Activated naive CD4-positive, alpha-beta T cell treated with Interleukin-2 at 50 U/mL for 16 hours (primary cell): ENCODE measurements at places on chromosomes 11 and 22.
A peak's percentile ranks its signal among the peaks of the same experiment; 100 is the strongest.

GRCh38 chr11:103947546-103947919 lies 88.9 kb upstream of the DDI1 start:
- DNase-seq = no peak

DNA sequence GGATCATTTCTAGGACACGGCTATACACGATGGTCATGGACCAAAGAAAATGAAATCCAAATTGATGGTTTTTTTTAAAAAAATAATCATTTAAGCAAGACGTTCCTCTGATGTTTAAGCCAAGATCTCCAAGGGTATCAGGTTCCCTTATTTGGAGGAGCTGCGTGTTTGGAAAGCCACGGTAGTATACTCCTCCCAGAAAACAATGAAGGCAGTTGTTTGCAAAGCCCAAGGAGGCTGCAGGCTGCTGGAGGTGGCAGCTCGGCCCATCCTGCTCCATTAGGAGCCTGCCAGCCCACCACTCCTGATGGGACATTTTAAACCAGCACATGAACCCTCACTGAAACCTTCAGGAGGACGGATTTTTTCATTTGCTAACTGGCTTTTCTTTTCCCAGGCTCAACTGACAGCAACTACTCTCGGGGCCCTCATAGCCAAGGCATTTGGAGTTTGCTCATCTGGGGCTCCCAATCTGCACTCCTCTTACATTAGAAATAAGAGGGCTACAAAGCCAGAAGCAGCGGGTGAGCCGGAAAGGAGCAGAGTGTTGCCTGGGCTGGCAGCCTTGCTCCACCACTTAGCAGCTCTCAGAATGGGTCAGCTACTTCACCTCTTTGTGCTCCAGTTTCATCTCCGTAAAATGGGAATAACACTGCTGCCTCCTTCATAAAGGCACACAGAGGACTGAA lies 58.4 kb downstream of the ABTB2 start:
- DNase-seq = no peak

GRCh38 chr11:57650739-57651090 lies 1.0 kb upstream of the YPEL4 start:
- DNase-seq = no peak

GRCh38 chr22:23207729-23208393 lies 27.6 kb downstream of the BCR start:
- no peak for DNase-seq

- DNase-seq = peak; percentile 1
Measured at GRCh38 chr11:44628730-44629700, 63.6 kb downstream of the CD82 start.

GRCh38 chr11:127844876-127845275 lies 742.5 kb downstream of the ETS1 start:
- DNase-seq = no peak

DNA sequence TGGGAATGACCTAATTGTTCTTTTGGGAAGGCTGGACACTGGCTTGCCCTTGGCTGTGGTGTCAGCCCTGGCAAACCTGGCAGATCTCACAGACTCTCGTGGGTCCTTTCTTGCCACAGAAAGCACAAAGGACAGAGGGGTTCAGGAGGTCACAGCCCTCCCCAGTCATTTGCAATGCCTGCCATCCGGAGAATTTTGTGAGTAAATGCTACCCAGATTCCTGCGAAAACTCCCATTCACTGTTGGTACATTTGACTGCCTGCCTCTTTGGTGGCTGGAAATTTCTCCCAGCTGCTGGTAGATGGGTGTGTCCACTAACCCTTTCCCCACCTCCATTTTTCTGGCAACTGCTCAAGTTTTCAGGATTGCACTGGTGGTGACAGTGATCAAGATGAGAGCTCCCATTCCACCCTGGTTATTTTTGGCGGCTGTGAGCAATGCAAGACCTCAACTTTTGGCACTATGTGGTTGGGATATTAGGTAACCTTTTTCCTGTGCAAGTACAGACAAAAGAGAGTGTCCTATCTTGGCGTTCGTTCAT lies 155.7 kb downstream of the NAV2 start:
- DNase-seq = no peak

GRCh38 chr22:24156141-24156912 lies 25.0 kb upstream of the SUSD2 start:
- peak; percentile 73 for DNase-seq

GRCh38 chr11:78603792-78604191 lies 29.1 kb upstream of the NARS2 start:
- no peak for DNase-seq

DNA sequence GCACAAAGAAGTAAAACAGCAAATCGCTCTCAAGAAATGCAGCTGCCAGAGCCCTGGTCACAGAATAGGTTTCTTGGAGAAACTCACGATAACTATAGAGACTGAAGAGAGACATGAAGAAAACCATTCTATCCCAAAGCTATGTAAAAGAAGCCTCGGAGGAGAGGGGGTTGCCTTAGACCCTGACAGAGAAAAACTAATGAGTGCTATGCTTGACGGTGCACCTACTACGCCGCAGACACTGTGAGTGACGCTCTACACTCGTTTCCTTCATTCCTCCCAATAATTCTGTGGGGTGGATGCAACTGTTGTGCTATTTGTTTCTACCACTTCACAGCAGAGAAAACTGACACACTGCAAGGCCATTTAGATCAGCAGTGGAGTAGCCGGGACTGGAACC lies 121.8 kb downstream of the ETS1 start:
- no peak for DNase-seq

DNA sequence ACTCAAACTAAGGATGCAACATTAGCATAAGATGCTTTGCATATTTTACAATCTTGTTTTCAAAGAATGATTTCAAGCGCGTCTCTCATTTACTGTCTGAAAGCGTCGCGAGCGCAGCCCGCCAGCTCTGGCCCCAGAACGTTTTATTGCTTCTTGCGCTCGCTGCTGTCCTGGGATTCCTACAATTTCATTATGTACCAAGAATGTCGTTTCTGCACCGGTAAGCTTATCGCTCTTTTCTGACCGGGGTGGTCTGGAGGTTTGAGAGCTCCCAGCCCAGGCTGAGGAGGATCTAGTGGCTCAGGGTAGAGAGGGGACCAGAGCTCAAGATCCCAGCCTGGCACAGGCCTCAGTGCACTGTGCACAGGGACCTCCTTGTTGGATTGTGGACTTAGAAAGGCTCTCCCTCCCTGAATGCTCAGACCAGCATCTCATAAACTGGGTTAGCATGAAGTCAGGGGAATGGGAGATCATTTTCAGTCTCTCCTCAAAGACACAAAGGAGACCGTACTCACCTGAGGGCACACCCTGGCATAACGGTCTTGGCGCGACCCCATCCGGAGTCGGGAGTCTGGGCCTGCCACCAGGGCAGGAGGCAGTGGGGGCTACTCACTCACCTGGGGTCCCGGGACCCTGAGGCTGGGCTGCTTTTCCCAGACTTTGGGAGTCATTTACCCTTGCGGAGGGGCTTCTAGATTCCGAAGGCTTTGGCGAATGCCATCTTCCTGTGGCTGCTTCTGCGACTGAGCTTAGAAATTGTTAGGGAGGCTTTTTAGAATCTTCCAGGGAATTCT lies 817.4 kb downstream of the BRD1 start:
- no peak for DNase-seq

DNA sequence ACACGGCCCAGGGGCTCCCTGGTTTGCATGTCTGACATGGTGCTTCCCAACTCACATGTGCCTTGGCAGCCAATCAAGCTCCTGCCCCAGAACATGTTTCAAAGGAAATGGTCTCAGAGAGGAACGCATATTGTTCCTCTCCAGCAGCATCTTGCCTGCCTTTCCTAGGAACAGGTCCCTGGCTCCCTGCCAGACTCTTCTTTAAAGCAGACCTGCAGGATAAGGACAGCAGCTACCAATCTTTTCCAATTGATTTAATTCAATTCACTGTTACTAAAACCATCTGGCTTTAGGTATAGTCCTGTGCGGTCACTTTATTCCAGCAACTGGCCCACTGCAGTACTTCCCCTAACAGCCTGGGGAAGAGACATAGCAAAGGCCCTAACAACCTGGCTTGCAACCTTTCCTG lies 79.9 kb downstream of the AMBRA1 start:
- DNase-seq = no peak

- no peak for DNase-seq
Measured at GRCh38 chr11:126415669-126416420, 60.4 kb downstream of the ST3GAL4 start.

GRCh38 chr11:128604723-128605122 lies 17.4 kb upstream of the ETS1 start:
- no peak for DNase-seq

GRCh38 chr11:63598556-63598955 lies 15.7 kb downstream of the PLAAT3 start:
- no peak for DNase-seq

GRCh38 chr11:115284773-115285172 lies 219.4 kb downstream of the CADM1 start:
- DNase-seq = no peak

GRCh38 chr22:19639610-19640135 lies 74.6 kb upstream of the SEPTIN5 start:
- DNase-seq = no peak

- no peak for DNase-seq
Measured at GRCh38 chr11:71305041-71305440, 52.7 kb upstream of the SHANK2 start.

GRCh38 chr11:75635066-75635862 lies 33.6 kb downstream of the MAP6 start:
- DNase-seq = no peak

DNA sequence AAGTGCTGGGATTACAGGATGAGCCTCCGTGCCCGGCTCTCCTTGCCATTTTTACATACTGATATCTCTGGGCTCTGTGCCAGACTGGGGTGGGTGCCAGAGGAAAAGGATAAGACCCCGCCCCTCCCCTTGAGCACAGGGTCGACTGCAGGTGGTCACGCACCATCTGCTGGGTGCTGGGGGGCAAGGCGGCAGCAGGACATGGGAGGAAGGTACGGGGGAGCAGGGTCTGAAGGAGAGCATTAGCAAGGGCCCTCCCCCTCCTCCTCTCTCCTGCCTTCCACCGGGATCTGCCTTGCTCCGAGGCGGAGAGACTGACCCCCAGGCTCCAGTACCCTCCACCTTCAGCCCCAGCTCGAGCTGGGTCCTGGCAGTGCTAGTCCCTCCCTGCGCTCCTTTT lies 9.7 kb upstream of the PGA3 start:
- DNase-seq = no peak

DNA sequence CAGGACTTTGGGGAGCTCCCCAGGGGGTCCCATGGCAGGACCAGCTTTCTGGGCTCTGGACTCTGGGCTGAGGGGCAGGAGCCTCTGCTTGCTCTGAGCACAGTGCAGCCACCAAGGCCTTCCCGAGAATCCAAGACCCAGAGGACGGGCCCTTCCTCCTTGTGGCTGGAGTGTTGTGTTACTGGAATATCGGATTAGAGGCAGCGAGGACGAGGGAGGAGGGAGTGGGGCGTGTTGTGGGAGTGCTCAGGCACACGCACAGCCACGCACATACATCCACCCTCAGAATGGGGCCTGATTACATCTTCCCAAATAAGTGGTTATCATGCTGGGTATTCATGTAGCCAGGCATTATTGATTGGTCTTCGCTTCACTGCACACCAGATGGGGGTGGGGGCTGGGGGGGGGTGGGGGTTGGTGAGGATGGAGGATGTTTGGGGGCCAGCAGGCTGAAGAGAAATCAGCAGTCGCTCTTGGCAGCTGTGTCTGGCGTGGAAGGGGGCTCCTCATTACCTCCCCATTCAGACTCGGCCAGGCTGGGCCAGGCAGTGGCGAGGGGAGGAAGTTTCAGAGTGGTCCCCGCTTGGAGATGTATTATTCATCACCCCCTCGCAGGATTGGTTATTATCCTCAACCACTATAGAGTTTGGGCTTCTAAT lies 120.9 kb downstream of the ST3GAL4 start:
- no peak for DNase-seq

GRCh38 chr11:68692115-68692514 lies 7.8 kb downstream of the GAL start:
- no peak for DNase-seq

DNA sequence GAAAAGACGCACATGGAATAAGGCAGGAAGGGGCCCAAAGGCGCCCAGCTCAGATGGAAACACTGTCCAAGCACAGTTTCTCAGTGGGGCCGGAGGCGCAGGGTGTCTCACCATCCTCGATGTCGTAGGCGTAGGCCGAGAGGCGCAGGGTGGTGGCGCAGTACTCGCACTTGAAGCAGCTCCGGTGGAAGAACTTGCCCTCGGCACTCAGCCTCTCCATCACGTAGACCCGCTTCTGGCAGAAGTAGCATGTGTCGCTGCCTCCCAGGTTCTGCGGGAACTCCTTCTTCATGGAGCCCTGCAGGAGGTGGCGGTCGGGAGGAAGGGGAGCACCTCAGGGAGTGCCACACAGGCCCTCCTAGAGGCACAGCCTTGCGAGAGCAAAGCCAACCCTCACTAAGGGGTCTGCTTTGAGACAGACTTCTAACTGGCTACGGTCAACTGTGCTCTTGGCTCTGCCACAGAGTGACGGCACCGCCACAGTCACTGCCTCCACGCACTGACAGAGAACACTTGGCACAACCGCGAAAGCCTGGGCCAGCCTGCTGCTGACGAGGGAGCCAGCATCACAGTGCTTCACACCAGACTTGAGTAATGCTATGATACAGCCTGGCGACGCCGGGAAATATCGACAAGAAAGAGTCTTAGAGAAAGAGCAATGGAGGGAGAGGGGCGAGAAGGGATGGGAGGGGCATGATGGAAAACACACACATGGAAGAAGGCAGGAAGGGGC lies 97.6 kb upstream of the BID start:
- no peak for DNase-seq

GRCh38 chr22:47391169-47392053 lies 629.0 kb downstream of the TBC1D22A start:
- DNase-seq = no peak

DNA sequence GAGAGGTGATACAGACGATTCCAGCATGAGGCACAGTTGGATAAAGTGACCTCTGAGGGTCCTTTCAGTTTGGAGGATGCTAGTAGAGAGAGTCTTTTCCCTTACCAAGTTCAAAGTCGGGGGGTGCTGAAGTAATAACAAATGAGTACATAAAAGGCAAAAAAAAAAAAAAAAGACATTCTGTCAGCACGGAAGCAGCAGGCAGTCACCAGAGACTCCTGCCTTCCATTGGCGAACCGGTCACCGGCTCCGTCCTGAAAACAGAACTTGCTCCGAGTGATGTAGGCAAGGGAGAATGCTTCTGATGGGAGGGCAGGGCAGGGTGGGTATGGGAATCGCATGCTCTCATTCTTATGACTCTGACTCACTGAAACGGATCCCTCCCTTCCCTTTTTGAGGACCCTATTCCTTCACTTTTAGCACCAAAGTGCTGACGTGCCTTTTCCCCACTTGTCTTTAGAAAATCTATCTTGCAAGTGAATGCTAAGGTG lies 65.9 kb downstream of the PRR5L start:
- no peak for DNase-seq

GRCh38 chr11:61983419-61983818 lies 16.0 kb upstream of the FTH1 start:
- no peak for DNase-seq

DNA sequence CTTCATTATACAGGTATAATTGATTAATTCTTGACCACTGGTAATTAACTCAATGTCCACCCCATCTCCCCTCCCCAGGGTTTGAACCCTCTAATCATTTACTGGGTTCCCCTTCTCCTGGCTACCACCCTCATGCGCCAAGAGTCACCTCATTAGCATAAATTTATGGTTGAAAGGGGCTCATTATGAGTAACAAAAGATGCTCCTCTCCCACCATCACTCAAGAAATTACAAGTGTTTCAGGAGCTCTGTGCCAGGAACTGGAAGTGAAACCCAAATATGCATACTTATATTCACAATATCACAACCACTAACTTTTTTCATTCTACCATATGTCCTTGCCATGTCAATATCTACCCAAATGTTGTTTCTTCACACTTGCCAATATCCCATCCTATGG lies 7.8 kb upstream of the STIP1 start:
- no peak for DNase-seq
